Ovary (tissue), 10 donors: ENCODE measurements at places on chromosomes 16 and 17. TPM values are rescaled to one million over a fixed set of nuclear protein-coding genes. Genes with fewer than 3 reads are reported as not detected.

- H3K4me3 ChIP-seq: peak overlapping the region; percentile 63
- peaks cover 21% of the 10 kb centered on the region for H3K4me1 ChIP-seq
- H3K36me3 ChIP-seq: no peaks in the 10 kb centered on the region
- H3K27me3 ChIP-seq: no peaks in the 10 kb centered on the region
These were observed 542 bp downstream of the CBX4 start for GRCh38 chr17:79838522-79839274.

- H3K4me3 ChIP-seq: no peak overlapping the region
- no peak overlapping the region for H3K27ac ChIP-seq
- H3K27me3 ChIP-seq: no peaks in the 10 kb centered on the region
- DNase-seq: no peak
- no peaks in the 10 kb centered on the region for H3K4me1 ChIP-seq
These were observed 33.0 kb upstream of the FOXJ1 start for GRCh38 chr17:76174037-76174436.

GRCh38 chr17:8375738-8376259 lies 705 bp downstream of the KRABD2 start:
- H3K27me3 ChIP-seq: no peaks in the 10 kb centered on the region
- H3K36me3 ChIP-seq: no peaks in the 10 kb centered on the region
- peak overlapping the region; percentile 27 for H3K27ac ChIP-seq

The UBALD1 gene
- total RNA-seq: 10.8 TPM

The PRSS33 gene
- 0.82 TPM for total RNA-seq

- H3K27ac ChIP-seq: no peak overlapping the region
- H3K27me3 ChIP-seq: no peaks in the 10 kb centered on the region
- DNase-seq: no peak
- H3K4me3 ChIP-seq: no peak overlapping the region
These were observed 140.3 kb downstream of the SLC39A11 start for GRCh38 chr17:72952220-72952619.

The PPP1R27 gene
- not detected for total RNA-seq

- no peak for DNase-seq
- H3K27ac ChIP-seq: no peak overlapping the region
These were observed 87.8 kb upstream of the GOT2 start for GRCh38 chr16:58821886-58822285.

DNA sequence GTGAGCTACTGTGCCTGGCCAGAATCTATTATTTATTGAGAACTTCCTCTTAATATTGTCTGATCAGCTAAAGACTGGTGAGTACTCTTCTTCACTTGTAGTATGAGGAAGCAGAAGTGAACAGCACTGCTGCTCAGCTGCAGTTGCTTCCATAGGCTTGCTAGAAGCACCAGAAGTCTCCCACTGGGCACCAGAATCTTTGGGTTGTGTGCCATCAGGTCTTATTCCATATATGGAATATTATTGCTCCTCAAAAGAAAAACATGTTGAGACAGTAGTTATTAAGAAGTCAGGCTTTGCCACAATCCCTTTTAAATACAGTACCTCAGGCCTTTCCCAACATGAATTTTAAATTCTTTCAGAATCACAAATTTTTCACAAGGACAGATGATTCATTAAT lies 17.2 kb downstream of the SNTB2 start:
- DNase-seq: no peak
- no peaks in the 10 kb centered on the region for H3K36me3 ChIP-seq
- H3K27ac ChIP-seq: no peak overlapping the region
- H3K4me1 ChIP-seq: peaks cover 9% of the 10 kb centered on the region
- H3K27me3 ChIP-seq: no peaks in the 10 kb centered on the region
- H3K4me3 ChIP-seq: no peak overlapping the region

The SOX8 gene
- 0.32 TPM for total RNA-seq

GRCh38 chr16:35639233-35640205 lies 2180.1 kb downstream of the TP53TG3F start:
- H3K36me3 ChIP-seq: no peaks in the 10 kb centered on the region
- no peaks in the 10 kb centered on the region for H3K4me1 ChIP-seq
- H3K27me3 ChIP-seq: no peaks in the 10 kb centered on the region
- H3K4me3 ChIP-seq: no peak overlapping the region
- no peak overlapping the region for H3K27ac ChIP-seq

DNA sequence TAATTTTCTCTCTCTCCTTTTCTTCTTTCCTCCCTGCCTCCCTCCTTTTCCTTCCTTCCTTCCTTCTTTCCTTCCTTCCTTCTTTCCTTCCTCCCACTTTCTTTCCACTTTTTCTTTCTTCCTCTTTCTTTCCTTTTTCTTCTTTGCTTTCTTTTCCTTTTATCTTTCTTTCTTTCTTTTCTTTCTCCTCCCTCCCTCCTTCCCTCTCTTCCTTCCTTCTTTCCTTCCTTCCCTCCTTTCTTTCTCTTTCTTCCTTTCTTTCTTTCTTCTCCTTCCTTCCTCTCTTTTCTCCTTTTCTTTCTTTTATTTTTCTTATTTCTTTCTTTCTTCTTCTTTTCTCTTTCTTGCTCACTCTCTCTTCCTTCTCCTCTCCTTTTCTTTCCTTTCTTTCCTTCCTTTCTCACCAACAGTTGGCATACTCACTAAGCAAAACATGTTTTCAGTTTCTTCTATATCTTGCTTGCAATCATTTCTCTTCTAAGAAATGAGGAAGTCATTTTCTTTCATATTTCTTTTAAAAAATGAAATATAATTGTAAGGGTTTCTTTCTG lies 97.1 kb upstream of the MAF start:
- no peaks in the 10 kb centered on the region for H3K36me3 ChIP-seq
- H3K27me3 ChIP-seq: no peaks in the 10 kb centered on the region
- H3K27ac ChIP-seq: no peak overlapping the region
- peaks cover 6% of the 10 kb centered on the region for H3K4me1 ChIP-seq

DNA sequence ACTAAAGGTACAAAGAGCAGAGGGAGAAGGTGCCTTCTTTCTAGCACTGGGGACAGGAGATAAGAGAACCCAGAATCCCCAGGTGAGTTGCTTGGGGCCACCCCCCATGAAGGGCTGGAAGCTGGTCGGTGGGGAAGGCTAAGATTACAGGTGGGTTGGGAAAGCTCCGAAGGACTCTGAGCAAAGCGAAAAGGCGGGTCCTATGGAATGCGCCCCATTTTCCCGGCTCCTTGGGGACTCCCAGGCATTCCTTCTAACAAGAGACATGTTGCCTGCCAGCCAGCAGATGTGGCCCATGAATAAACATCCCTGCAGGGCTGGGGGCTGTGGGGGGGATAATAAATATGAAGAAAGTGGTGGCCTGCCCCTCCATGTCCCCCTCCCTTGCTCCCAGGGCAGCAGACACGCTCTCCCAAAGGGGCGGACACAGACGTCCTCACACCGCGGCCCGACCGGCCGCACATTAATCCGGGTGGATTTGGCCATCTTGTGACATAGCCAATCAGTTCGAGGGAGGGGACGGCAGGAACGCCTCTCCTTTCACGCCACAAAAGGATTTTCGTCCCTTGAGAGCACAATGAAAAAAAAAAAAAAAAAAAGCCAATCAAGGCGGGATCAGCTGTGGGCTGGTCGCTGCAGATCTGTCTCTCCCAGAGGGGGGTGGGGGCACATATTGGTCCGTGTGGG lies 98.5 kb downstream of the SOX9 start:
- H3K4me1 ChIP-seq: no peaks in the 10 kb centered on the region
- no peak overlapping the region for H3K4me3 ChIP-seq
- H3K36me3 ChIP-seq: no peaks in the 10 kb centered on the region
- no peaks in the 10 kb centered on the region for H3K27me3 ChIP-seq

GRCh38 chr16:88856122-88856827 lies 472 bp downstream of the GALNS start:
- H3K4me1 ChIP-seq: peaks cover 5% of the 10 kb centered on the region
- H3K4me3 ChIP-seq: peak overlapping the region; percentile 75
- H3K27me3 ChIP-seq: no peaks in the 10 kb centered on the region
- H3K27ac ChIP-seq: peak overlapping the region; percentile 10

DNA sequence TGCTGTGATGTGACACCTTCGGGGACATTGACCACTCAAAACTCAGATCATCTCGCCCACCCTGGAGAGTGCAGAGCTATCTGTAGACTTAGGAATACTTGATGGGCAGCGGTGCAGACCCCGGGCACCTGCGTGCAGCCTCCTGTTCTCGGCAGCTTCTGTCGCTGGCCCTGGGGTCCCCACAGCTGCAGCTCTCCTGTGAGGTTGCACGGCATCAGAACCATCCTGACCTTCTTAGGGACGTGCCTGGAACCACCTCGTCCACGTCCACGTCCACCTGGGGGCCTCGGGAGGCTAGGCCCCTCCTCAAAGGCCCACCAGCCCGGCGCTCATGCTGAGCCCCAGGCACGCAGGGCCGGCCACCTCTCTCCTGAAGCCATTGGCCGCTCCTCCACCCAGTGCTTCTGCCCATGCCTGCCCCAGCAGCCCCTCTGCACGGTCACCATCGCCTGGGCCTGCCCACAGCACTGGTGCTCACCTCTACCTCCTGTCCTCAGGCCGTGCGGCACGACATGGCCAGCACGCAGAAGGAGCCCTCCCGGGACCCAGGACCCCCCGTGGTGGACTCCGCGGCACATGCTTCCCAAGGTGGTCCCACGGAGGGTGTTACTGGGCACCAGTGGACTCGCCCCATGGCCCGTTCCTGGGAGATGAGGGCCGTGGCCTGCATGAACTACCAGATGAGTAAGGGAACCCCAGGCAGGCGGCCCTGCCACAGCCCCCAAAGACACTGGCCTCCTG lies 2.3 kb upstream of the WFIKKN1 start:
- no peak overlapping the region for H3K4me3 ChIP-seq
- DNase-seq: no peak
- H3K36me3 ChIP-seq: no peaks in the 10 kb centered on the region
- no peaks in the 10 kb centered on the region for H3K27me3 ChIP-seq
- H3K4me1 ChIP-seq: peaks cover 16% of the 10 kb centered on the region

- H3K4me1 ChIP-seq: peaks cover 2% of the 10 kb centered on the region
- no peak overlapping the region for H3K4me3 ChIP-seq
- no peak for DNase-seq
- H3K27ac ChIP-seq: no peak overlapping the region
These were observed 50.7 kb downstream of the PRMT7 start for GRCh38 chr16:68361485-68361884.

The SEZ6L2 gene
- total RNA-seq: 4.9 TPM

DNA sequence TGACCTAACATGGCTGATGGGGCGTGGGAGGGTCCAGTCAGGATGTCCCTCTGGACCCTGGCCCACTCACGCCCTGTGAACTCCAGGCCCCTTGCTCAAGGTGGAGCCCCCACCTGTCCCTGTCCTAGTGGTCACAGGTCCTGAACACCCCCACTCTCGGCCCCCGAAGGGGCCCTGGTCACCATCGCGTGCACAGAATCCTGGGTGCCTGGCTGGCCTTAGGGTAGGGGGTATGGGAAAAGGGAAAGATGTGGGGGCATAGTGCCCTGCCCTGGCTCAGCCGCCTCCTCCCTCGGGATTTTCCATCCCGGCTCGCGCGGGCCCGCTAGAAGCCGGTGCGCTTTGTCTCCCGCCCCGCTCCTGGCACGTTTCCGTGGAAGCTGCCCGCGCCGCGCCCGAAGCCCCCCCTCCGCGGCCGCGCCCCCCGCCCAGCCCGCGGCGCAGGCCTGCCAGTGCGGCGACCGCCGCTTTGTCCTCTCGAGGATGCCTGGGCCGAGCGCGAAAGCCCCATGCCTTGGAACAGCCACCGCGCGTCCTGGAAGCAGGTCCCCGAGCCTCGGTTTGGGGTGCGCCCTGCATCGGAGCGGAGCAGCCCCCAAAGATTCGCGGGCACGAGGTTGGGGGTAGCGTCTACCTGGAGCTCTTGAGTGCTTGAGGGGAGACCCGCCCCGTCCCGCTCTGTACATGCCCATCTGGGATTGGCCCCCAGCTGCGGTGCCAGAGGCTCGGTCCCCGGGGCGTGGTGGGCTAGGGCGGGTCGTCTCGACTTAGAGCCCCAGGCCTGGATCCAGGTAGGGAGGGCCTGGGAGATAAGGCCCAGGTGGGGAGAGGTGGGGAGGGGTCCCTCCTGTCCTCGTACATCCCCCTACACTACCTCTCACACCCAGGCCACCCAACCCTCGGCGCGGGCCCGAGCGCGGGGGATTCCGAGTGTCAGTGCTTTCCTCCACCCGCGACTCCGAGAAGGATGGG lies 1.3 kb downstream of the SMPD3 start:
- DNase-seq: no peak
- H3K27ac ChIP-seq: no peak overlapping the region
- no peaks in the 10 kb centered on the region for H3K27me3 ChIP-seq

DNA sequence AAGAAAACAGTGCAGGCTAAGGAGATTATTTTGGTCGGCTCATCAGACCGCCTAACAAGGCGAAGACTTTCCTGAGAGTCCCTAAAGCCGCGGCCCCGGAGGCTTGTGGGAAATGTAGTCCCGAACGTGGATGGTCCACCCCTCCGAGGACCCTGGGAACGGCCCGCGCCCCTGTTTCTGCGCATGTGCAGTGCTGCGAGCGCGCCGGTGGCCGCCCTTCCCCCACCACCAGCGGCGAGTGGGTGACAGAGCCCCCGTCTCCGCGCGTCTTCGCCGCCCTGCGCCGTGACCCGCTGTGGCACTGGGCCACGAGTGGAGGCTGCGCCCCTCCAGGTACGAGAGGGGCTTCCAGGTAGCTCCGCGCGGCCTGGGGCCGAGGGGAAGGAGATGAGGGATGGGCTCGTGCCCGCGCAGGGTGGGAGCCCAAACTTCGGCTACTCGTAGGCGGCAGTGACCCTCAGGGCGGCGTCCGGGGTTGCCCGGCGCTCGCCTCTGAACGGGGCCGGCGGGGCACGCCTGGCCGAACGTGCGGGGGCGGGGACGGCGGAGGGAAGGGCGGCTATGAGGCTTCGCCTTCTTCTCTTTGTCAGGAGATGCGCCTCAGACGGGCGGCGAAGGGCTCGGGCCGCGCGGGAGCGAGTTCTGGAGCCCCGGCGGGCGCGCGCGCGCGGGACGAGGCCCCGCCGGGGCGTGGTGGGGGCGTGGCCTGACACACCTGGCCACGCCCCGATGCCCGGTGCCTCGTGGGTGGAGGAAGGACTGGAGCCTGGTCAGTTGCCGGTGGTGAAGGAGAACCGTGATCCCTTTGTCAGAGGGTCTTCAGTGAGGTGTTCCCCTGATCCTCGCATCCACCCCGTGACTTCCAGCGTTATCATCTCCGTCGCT lies at the start of gene ZFP1:
Gene ZFP1 (plus strand): TSS at position 214 of the 885 bp plus-strand sequence. CDS start 4,428 bp downstream, outside the sequence.
- peak; percentile 96 for DNase-seq
- no peaks in the 10 kb centered on the region for H3K27me3 ChIP-seq
- peak within 1 kb of the TSS; percentile 100 for H3K4me3 ChIP-seq
- peak within 1 kb of the TSS; percentile 93 for H3K27ac ChIP-seq
- no peaks in the 10 kb centered on the region for H3K4me1 ChIP-seq

- no peaks in the 10 kb centered on the region for H3K27me3 ChIP-seq
- no peak for DNase-seq
- no peak overlapping the region for H3K27ac ChIP-seq
- H3K4me3 ChIP-seq: no peak overlapping the region
- H3K4me1 ChIP-seq: no peaks in the 10 kb centered on the region
These were observed 41.1 kb upstream of the SOX9 start for GRCh38 chr17:72079700-72080099.
